ENCODE measurements at places on chromosomes 2 and 18.
A peak's percentile ranks its signal among the peaks of the same experiment; 100 is the strongest.

DNA sequence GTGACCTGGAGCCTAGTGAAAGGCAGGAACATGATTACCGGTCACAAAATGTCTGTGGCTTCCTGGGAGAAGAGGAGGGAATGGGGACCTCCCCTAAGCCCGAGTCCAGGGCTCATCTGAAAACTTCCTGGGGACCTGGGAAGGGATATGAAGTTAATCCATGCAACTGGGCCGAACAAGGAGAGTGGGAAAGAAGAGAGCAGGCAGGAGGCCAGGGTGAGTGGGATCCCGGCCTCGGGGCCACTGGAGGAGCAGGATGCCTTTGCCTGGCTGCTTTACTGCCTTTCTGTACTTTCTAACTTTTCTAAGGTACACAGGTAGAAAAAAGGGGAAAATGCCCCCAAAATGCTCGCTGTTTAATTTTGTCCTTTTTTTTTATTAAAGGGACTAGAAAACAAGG lies 43.4 kb upstream of the MAL start:
- DNase-seq, result no peak

- no peak for DNase-seq
Observed at GRCh38 chr18:40687399-40687798, 1267.6 kb upstream of the PIK3C3 start.

GRCh38 chr2:160227293-160227915 lies 27.3 kb upstream of the ITGB6 start:
- DNase-seq, result no peak

DNA sequence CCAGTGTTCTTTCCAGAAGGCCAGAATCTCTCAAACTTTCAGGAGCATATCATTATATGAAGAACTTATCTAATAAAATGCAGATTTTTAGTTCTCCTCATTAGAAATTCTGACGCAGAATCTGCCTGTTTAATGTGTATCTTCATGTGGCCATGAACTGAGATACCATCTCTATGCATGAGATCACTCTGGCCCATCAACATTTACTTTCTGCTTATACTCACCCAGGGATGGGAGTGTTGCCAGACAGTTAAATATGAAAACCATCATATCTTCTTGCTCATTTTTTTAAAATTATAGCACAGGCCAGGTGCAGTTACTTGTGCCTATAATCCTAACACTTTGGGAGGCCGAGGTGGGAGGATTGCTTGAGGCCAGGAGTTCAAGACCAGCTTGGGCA lies 60.4 kb downstream of the MAPK4 start:
- DNase-seq, result no peak

DNA sequence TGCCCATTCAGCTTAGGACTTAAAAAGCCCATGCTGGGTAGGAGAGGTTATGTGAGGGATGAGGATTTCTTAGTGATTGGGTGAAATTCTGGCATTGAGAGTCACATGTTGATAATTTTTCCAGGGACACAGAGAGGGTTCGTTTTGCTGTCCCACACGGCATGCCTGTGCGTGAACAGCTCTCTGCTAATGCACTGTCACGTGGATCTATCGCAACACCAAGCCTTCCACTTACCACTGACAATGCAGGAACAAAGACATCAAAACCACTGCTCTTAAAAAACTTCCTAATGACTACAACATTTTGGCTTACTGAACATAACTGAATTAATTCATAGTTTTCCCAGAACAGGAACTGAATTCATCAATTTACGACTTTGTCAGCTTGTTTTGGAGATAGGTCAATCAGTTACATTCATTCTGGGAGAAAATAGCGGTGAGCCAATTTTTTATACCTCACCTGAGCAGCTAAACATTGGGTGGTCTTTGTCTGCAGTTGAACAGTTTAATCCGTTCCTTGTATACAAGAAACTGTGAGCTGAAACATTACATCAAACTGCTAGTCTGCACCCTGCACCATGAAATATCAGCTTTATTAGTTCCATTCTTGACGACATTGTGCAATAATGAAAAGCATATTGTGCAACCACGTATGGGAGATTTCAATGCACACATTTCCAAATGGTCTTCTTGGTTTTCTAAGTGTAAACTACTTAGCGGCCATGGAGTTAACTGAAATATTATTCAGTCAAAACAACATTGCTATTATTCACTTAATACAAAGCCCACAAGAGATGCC lies 127.1 kb downstream of the LPIN1 start:
- DNase-seq, result no peak

DNA sequence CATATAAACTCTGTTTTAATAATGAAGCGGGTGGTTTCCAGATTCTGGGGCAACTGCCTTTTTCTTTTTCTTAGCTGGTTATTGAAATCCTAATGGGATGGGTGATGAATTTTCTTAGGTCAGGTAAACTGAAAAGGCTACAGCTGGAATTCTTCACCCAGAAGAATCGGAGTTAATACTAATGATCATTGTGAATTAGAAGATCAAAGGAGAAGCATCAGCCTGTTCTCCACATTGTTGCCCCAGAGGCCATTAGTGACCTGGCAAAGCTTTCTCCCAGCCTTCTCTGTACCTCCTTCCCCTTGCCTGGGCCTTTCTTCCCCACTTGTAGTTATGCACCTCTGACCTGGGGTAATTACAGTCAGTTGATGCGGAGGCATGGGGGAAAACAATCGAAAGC lies 82.8 kb downstream of the MEIS1 start:
- no peak for DNase-seq

DNA sequence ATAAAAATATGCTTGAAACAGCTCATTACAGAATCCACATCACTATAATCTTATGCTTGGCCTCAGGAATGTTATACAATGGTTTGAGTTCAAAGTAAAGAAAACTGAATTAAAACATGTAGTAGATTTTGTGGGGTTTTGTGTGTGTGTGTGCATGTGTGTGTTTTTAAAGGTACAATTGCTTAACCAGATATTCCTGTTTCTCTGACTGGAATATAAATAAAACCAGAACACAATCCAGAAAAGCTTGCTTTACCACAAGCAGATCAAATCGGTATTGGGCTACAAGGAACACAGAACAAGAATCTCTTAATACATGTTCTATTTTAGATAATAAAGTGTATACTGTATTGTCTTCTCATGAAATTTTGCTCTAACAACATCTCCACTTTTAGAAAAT lies 110.0 kb downstream of the TMEM247 start:
- no peak for DNase-seq

GRCh38 chr2:226759768-226760167 lies 39.9 kb downstream of the IRS1 start:
- no peak for DNase-seq

- no peak for DNase-seq
Observed at GRCh38 chr2:12560618-12561017, 156.1 kb upstream of the TRIB2 start.

GRCh38 chr18:62420151-62420512 lies 95.0 kb downstream of the TNFRSF11A start:
- no peak for DNase-seq

GRCh38 chr2:80105015-80105640 lies 199.4 kb downstream of the LRRTM1 start:
- no peak for DNase-seq

DNA sequence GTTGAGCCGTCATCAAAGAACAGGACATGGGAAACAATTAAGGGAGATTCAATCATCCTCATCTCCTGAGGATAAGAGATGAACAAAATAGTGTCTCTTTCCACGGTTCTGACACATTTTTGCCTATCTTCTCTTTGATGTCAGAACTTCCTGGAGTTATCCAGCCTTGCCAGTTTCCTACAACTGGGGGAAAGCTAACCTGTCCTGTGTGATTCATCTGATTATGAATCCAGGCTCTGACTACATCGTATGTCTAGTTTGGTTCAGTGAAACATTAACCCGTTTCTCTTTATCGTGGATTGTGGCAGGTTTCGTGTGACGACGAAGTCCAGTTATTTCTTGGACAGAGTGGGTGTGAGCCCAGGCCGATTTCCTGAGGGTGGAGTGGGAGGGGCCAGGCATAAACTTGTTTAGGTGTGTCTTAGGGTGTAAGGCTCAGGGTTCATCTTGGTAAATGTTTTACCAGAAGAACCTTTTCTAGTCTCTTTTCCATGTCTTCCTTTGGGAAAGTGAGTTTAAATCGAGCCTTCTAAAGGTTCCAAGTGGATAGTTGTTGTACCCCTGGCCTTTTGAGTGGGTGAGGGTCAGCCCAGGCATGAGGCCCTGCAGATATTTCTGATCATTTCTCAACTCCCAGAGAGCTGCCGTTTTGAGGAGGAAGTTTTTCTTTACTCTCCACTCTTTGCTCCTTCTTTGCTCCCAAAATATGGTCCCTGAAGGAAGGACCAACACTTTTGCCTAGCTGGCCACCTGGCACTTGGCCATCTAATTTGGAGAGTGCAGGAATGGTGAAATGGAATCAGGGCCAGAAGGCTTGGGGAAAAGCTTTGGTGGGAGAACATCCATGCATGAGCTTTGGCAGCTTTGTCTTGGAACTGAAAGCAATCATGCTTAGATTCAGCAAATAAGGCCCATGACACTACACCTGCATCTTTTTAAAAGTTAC lies 50.4 kb upstream of the FZD5 start:
- DNase-seq, result no peak

GRCh38 chr2:70508711-70509462 lies 44.7 kb downstream of the TGFA start:
- DNase-seq, result peak; percentile 21

GRCh38 chr2:48551548-48551947 lies 21.6 kb downstream of the STON1 start:
- DNase-seq, result no peak

DNA sequence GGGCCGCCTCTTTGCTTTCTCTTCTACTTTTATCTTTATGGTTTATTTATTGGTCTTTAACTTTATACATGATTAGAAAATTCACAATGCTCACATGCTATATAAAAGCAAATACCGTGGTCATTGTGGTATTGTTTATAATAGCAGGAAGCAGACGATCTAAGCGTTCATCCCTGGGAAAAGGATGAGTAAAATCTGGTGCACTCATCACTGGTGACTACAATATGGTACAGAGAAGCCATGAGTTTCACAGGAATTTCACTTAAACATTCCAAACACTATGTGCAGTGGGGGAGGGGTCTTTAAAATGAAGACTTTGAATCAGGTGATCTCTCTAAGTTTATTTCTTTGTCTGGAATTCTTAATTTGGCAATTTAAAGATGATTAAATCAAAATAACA lies 97.9 kb downstream of the SCN3A start:
- no peak for DNase-seq

DNA sequence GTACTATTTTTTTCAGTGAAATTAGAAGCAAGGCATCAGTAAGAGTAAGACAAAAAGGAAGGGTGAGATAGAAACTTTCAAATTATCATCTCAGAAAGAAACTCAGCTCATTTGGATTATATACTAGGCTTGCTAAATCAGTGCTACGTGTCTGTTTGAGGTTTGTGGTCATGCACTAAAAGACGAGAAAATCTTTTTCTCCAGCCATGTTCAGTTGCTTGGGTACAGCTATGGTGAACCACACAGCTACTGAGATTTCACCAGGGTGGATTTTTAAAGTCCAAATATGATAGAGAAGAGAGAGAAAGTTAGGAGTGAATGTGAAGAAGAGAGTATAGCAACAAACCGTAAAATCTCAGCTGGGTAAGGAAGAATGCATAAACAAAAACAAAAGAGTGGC lies 161.6 kb downstream of the PTH2R start:
- DNase-seq, result no peak

- DNase-seq, result no peak
Observed at GRCh38 chr18:50970006-50970405, 2.2 kb downstream of the ELAC1 start.

GRCh38 chr2:20563833-20564232 lies 87.1 kb downstream of the HS1BP3 start:
- no peak for DNase-seq

DNA sequence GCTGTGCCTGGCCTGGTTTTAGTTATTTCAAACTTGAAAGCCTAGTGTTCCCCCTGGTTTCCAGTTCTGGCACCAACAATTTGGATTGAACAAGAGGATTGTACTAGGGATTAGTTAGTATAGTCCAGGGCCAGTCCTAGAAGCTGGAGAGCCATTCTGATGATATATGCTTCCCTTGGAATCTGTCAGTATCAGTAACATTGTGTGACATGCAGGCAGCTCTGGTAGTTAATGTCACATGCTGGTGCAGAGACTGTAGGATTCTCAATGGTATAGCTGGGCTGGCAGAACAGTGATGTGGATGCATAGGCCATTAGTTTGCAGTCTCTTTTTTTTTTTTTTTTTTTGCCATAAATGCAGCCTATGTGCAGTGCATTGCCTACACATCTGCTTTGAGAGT lies 3.6 kb downstream of the MGAT5 start:
- no peak for DNase-seq

DNA sequence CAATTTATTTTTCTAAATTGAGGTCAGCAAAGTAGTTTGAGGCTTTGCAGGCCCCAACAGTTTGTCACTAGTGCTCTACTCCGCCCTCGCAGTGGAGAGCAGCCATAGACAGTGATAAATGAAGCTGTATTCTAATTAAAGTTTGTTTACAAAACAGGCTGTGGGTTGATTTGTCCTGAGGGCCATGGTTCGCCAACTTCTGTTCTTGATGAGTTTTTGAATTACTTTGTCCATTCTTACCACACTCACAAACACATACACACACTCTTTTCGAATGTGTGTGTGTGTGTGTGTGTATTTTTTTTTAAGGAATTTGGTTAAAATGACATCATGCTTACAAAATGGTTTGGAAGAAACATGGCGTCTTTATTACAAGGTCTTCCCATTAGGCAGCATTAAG lies 68.6 kb downstream of the MTCL1 start:
- DNase-seq, result no peak

DNA sequence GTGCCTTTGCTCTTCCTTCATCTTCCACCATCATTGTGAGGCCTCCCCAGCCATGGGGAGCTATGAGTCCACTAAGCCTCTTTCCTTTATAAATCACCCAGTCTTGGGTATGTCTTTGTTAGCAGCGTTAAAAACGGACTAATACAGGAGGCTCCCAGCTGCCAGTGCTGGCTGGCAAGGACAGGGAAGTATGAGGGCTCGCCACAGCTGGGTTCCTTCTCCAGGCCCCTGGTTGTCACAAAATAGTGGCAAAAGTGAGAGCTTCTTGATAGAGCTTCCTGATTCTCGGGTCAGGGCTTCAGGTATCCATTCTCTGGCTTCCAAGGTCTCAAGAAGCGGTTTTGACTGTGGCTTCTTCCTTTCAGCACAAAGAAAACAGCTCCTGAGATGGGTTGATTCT lies 85.0 kb downstream of the ZNF516 start:
- no peak for DNase-seq

DNA sequence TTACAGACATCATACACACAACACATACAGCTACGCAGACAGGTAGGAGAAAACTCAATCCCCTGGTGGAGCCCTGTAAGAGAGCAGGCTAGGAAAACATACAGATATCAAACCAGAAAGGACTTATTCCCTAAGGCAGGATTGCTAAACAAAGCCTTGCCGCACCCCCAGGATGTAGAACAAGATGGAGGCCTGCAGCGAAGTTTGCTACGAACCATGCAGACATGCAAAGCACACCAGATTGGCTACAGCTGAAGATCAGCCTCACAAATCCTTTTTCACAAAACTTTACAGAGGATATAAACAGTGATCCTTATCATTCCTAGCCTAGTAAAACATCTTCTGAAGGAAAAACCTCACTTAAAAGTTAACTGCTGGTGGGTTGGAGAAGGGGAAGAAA lies 28.3 kb downstream of the C18orf54 start:
- no peak for DNase-seq

- DNase-seq, result no peak
Observed at GRCh38 chr2:73780237-73780582, 307 bp upstream of the DUSP11 start.

All from osteocyte (in vitro differentiated cells).